G401 (cell line): ENCODE measurements at places on chromosomes 6 and 20.

- no peak for DNase-seq
Observed at GRCh38 chr6:6734479-6735465, 146.3 kb downstream of the LY86 start.

DNA sequence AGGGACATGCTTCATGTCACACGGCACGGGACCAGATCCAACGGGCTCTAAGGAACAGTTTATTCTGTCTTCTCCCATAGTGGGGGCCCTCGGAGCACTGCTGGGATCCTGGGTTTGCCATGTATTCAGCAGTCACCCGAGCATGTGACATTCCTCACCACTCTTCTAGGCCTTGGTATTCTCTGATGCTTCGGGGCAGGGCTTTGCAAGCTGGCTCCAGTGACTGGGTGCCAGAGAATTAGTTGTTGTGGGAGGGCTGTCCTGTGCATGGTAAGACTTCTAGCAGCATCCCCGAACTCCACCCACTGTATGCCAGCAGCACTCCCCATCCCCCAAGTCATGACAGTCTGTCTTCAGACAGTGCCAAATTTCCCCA lies 5.4 kb downstream of the CCN5 start:
- peak; percentile 50 for DNase-seq

DNA sequence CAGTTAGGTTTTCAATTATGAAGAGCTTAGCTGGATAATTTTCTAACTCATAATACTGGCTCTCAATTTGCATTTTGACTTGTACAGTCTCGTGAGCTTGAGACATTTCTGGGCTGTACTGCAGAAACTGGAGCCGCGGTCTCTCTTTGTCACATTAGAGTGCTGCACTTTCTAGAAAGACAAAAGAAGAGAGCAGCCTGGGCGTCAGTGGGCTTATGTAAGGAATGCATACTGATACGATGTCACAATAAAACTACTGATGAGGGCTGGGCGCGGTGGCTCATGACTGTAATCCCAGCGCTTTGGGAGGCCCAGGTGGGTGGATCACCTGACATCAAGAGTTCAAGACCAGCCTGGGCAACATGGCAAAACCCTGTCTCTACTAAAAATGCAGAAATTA lies 120.8 kb downstream of the MOXD1 start:
- DNase-seq, result no peak

GRCh38 chr20:49430320-49430719 lies 52.1 kb downstream of the KCNB1 start:
- no peak for DNase-seq

GRCh38 chr20:39333211-39333610 lies 371.1 kb downstream of the DHX35 start:
- DNase-seq, result no peak

GRCh38 chr20:58981628-58982364 lies 740 bp downstream of the NELFCD start:
- DNase-seq, result no peak

DNA sequence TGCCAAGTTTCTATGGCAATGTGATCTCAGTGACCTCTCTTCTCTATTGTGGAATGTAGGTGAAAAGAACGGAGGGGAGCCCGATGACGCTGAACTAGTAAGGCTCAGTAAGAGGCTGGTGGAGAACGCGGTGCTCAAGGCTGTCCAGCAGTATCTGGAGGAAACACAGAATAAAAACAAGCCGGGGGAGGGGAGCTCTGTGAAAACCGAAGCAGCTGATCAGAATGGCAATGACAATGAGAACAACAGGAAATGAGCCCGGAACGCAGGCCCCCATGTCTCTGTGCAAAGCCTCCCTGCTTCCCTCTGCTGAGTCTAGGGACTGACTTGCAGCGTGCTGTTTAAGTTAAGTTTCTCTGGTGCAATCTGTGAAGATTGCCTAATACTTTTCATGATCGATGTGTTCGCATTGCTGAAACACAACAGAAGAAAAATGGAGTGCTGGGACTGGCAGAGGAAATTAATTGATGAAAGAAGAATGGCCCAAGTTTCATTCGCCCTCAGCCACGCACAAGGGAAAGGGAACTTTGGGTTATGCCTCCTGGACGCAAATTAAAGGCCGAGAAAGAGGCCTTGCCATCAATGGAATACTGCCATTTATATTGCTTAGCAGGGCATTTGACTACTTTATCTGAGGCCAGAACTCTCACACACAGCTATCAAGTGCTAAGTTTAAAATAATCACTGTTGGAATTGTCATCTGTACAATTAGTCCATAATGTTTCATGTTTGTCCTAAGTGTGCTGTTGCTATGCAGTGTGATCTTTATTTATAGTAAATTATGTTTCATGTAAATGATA lies 146.4 kb downstream of the AKAP7 start:
- peak; percentile 30 for DNase-seq

DNA sequence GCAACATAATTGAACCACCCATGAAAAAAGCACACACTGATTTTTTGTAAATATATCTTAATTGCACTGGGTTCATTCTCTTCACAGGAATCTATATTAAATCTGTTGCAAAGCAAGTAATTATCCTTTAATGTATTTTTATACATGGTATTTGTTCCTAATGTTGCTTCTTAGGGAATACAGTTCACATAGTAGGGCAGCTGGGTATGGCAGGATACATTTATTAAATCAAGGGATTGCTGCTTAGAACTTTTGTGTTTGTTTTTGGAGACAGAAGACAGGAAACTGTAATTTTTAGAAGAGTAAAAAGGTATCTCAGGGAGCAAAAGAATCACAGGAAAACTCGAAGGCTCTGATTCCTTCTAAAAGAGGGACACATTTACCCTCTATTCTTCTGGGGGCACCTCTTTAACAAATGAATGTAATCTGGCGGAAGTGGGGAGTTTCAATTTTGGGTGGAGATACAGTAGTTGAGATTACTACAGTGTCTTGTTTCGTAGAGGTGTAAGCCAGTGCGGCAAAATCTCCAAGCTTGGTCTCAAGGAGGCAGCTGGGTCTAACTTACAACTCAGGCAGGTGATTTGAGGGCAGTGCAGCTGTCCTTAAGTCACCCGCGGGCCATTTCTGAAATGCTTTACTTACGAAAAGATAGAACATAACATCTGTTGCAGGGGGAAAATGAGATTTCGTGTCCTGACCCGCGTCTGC lies 812 bp upstream of the SMIM13 start:
- DNase-seq, result no peak
